ENCODE measurements at places on chromosomes 1 and 21.
A peak's percentile ranks its signal among the peaks of the same experiment; 100 is the strongest.

DNA sequence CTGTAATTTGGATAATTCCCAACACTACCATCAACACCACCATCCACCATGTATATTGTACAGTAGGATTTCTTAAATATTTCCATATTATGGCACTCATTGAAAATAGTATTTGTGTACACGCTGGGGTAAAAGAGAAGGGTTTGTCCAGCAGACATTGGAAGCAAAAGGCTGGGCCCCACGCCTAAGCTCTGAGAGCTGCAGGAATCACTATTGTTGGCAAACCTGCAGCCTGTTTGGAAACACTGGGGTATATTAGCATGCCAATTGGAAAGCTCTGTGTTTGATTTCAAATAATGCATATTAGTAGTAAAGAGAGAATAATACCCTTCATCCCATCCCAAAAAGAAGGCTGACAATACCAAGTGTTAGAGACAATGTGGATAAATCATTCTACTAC lies 81.5 kb upstream of the DPYD start:
- DNase-seq = no peak

GRCh38 chr1:17755120-17755519 lies at the start of gene ACTL8:
Gene ACTL8, plus strand, starts transcription at chr1:17755333. Its CDS starts 67,676 bp downstream, at chr1:17823009.
- DNase-seq = no peak

- no peak for DNase-seq
Observed at GRCh38 chr1:173208868-173209267, 1.7 kb upstream of the TNFSF4 start.

DNA sequence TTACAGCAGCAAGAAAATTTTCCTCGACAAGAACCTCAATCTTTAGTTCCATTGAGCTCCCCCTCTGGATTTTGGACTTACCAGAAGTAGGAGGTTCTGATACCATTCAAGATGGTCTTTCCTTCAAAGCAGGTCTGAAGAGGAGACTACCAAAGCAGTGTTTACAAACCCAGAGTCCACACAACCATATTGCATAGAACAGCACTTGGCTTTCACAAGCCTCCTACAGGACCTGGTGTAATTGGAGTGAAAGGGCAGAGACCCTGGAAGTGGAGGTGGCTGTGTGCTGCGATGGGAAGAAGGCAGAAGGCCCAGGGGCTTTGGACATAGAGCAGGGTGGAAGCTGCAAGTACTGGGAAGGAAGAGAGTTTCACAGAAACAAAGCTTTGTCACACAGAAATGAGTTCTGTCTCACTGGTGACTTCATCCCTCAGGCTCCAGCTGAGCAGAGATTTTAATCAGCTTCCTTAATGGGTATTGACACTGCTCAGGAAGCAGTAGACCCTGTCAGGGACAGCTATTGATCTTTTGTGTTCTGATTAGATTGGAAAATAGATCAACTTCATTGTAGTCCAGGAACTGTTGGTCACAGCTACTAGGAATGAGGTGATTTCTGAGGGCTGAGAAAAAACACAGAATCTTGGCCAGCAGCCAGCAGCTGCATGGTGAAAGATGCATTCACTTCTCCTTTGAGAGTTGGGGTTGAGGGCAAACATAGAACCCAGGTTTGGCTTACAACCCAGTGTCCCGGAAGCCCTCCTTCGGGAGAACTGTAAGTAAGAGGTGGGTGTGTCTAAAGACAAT lies 124.0 kb downstream of the SYT2 start:
- DNase-seq = no peak

DNA sequence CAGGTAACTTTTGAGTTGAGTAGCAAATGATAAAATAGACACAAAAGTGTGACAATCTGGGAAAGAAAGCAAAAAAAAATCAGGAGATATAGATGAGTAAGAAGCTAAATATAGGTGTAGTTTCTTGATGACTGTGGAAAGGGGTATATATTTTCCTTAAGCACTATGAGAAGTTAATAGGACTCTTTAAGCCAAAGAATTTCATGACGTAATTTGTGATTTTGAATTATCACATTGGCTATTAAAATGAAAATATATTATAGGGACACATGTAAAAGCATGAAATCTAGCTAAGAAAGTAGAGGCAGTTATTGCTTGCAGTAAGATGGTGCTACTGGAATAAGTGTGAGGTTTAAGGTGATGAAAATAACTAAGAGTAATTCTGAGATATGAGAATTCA lies 759.1 kb downstream of the KCNT2 start:
- no peak for DNase-seq

DNA sequence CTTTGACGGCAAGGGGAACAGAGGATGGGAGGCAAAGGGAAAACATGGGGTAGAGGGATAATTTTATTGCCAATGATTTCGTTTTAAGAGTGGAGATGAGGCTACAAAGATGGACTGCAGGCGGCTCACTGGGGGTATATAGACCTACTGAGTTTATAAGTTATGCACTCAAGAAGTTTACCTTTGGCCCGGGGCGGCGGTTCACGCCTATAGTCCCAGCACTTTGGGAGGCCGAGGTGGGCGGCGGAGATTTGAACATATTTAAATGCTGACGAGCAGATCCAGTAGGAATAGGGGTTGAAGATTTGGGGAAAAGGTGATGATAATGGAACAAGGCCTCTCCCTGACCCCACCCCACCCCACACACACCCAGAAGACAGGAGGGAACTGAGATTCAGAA lies 8.1 kb upstream of the SLAMF9 start:
- DNase-seq = no peak

- no peak for DNase-seq
Observed at GRCh38 chr1:154178911-154179811, 12.7 kb downstream of the TPM3 start.

DNA sequence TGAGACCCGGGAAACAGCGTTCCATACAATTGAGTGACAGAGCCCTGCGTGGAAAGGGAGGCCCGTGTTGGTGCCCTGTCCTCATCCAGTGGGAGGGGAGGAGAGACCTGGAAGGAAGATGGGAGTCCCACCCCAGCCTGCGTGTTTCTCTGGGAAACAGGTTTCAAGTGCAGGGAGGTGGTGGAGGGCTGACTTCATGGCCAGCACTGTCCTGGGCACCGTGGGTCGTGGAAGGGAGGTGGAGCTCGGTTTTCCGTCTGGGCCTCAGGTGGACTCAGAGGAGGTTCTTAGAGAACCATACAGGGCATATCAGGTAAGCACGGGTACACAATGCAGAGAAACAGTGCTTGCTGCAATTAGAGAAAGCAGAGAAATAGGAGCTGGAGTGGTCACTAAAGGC lies 222.6 kb downstream of the CAMTA1 start:
- DNase-seq = no peak

DNA sequence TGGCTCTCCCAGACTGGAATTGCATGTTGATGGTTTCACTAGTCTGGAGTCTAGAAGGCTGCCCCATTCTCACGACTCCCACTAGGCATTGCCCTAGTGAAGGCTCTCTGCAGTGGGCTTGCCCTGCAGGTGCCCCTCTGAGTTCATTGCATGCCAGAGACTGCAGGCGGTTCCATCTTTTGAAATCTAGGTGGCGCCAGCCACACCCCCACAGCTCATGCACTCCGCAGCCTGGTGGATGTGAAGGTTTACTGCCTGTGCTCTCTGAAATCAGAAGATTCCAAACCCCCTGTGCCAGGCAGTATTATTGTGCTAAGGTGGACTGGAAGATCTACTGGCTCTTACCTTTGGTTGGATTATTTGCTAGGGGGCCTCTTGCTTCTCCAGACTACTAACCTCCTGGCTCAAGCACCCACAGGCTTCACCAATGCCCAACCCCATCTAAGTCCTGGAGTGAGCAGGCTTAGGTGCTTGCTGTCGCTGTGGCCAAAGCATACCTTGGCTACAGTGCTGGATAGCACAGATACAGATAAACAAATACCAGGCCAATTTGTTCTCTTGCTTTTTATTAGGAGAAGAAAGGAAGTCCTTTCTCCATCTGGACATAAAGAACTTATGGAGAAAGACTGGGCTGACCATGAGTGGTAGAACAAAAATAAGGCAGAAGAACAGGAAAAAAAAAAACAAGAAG lies 83.5 kb upstream of the SIM2 start:
- no peak for DNase-seq

DNA sequence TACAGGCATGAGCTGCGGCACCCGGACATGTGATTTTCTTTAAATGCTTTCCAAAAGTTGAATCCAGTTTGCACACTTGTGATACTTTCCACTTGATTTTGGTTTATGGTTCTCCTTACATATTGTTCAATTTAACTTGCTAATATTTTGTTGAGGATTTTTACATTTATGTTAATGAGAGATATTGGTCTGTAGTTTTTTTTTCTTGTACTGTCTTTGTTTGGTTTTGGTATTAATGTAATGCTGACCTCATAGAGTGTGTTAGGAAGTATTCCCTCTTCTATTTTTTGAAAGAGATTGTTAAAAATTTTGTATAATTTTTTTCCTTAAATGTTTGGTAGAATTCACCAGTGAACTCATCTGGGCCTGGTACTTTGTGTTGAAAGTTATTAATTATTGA lies 34.6 kb upstream of the LPGAT1 start:
- DNase-seq = no peak

DNA sequence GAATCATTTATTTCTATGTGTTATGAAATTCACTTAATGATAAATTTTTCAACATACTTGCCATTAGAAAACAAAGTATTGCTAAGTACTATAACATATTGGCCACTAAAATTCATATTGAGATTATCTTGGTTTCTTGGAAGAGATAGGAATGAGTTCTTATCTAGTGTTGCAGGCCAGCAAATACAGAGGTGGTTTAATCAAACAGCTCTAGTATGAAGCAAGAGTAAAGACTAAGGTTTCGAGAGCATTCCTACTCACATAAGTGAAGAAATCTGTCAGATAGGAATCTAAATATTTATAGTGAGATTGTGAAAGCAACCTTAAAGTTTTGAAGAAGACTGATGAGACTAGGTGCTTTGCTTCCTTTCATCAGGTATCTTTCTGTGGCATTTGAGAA lies 37.9 kb upstream of the FOXE3 start:
- DNase-seq = no peak

DNA sequence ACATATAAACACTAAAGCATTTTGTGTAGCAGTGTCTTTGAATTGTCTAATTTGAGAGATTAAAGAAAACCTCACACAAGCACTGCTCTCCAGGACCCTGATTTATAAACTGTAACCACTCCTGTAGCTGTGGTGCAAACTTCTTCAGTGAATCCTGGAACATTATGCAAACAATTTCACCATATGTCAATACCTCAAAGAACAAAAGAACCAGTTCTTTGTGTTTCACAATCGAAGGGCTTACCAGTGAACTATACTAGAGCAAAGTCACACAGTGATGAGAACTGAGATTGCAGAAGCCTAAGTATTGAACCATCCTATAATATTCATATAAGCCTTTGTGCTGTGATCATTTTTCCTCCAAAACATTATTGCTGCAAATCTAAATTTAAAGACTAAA lies 21.5 kb downstream of the DPH5 start:
- DNase-seq = no peak

DNA sequence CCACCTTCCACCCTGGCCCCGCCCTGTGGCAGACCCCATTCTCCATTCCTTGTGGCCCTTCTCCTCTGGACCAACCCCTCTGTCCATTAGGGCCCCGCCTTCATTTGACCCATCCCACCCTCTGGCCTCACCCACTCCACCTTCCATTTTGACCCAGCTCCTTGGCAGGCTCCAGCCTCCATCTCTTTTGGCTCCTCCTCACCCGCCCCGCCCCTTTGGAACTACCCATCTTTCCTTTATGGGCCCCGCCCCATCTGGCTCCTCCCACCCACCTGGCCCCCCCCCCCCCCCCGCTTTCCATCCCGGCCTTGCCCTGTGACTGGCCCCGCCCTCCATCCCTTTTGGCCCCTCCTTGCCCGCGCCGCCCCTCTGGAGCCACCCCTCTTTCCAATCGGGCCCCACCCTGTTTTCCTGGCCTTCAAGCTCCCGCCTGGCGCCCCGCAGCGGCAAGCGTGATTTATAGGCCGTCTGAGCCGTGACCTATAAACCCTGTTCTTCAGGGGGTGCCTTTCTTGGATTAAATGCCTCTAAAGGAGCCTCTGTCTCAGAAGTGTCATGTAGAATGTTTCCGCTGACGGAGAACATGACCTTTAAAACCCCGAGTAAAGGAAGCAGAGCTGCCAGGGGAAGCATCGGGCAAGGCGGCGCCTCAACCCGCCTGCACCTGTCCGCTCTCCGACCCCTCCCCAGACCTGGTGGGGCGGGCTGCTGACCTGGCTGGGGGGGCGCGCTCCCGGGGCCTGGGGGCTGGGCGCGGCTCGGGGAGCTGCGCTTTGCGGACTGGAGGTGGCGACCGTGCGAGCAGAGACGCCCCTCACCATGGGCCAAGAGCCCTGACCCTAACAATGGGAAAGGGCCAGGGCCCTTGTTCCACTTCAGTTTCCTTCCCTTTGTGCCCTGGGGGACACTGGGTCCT lies 178.0 kb downstream of the CAMTA1 start:
- DNase-seq = peak; percentile 14

- peak; percentile 11 for DNase-seq
Observed at GRCh38 chr1:169604781-169605560, 18.7 kb upstream of the F5 start.

DNA sequence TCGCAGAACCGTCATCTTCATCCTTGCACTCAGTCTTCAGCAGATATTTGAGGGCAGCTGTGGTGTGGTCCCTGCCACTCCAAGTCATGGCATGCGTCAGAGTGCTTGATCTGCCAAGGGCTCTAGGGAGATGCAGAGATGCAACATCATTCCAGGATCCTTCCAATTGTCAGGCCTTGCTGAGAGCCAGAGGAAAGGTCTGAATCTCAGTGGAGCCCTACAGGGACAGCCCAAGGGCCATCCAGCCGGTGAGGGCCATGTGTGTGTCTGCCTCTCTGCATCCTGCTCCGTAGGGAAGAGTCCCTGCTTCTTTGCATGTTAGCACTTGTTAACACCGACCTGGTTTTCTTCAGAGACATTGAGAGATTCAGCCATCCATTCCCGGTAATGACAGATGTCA lies 17.6 kb downstream of the MAPKAPK2 start:
- DNase-seq = no peak

GRCh38 chr1:8698937-8699447 lies 118.4 kb downstream of the RERE start:
- DNase-seq = no peak

- no peak for DNase-seq
Observed at GRCh38 chr1:106080608-106081325, 975.7 kb upstream of the PRMT6 start.

GRCh38 chr1:184188037-184188436 lies 136.5 kb downstream of the TSEN15 start:
- no peak for DNase-seq

- no peak for DNase-seq
Observed at GRCh38 chr1:227343727-227344551, 25.6 kb upstream of the CDC42BPA start.

- no peak for DNase-seq
Observed at GRCh38 chr1:22402356-22403053, 49.1 kb upstream of the ZBTB40 start.

DNA sequence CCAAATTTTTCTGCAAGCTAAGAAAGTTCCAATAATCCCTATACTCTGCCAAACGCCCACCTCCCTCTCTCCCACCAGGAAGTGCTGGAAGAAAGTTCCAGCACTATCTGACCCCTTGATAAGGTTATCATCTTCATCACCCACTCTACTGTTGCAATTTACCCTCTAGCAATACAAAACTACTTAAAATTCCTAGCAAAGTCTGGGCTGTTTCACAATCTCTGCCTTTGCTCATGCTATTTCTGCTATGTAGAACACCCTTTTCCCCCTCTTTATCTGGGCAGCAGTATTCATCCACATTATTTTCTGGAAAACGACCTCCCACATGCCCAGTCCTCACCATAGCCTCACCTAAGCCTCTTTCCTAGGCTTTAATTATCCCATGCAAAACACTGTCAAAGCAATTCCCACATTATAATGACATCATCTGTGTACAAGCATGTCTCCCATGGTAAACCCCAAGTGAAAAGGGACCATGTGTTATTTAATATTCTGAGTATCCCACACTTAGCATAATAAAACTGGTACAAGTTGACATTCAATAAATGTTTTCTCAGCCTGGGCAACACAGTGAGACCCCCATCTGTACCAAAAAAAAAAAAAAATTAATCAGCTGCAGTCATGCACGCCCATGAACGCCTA lies 12.0 kb downstream of the F11R start:
- no peak for DNase-seq
